ENCODE measurements at places on chromosomes 3 and 15.

DNA sequence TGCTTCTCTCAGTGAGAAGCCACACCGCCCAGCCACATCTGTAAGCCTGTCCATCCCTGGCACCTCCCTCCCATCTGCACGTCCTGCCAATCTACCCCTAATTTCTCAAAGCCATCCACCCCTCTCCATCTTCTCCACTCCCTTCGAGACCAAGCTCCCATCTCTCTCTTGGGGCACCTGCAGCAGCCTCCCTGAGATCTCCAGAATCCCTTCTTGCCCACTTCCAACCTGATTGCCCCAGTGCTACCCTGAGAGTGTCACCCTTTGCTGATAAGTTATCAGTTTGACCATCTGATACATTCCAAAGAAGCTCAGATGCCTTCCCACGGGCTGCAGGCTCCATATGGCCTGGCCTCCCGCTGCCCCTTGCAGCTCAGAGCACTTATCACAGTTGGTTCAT is 496.1 kb downstream of the SHQ1 start:
- no peak for DNase-seq

GRCh38 chr3:37129871-37130270 is 44.5 kb downstream of the LRRFIP2 start:
- DNase-seq: no peak

GRCh38 chr3:188658606-188659005 is 504.6 kb downstream of the LPP start:
- DNase-seq: no peak

GRCh38 chr3:178849199-178849910 is 222.3 kb downstream of the ZMAT3 start:
- no peak for DNase-seq

GRCh38 chr3:143287403-143287802 is 167.8 kb downstream of the CHST2 start:
- no peak for DNase-seq

- no peak for DNase-seq
Observed at GRCh38 chr3:108182339-108182738, 39.9 kb downstream of the IFT57 start.

DNA sequence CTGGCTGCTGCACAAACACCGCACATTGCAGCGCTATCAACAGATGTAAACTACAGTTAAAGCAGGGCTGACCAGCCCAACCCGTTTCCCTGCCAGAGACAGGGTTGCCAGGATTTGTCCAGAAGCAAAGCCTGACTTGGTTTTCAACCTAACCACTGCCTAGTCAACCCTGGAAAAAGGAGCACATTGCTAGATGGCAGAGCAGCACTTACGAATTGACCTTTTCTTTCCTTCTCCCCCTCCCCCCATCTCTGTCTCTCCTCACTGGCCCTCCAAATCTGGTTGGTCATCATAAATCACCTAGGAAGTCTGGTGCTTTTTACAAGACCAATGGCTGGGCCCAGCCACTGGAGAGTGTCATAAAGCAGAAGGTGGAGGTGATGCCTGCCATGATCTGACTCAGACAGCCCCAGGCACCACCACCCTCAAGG is 51.3 kb downstream of the ABCC5 start:
- DNase-seq: no peak
